ENCODE measurements at places on chromosomes 11 and 22. TPM values are rescaled to one million over a fixed set of nuclear protein-coding genes. Genes with fewer than 3 reads are reported as not detected.
A peak's percentile ranks its signal among the peaks of the same experiment; 100 is the strongest.

GRCh38 chr11:88418508-88418907, 81.0 kb upstream of the CTSC start:
- H3K36me3 ChIP-seq: no peaks in the 10 kb centered on the region
- no peak for DNase-seq
- no peak overlapping the region for H3K27ac ChIP-seq
- H3K27me3 ChIP-seq: no peaks in the 10 kb centered on the region
- H3K4me1 ChIP-seq: no peaks in the 10 kb centered on the region

The LRRC75B gene
- 18.1 TPM for total RNA-seq

GRCh38 chr22:28541137-28541536, 138.5 kb downstream of the TTC28 start:
- H3K27ac ChIP-seq: no peak overlapping the region
- H3K4me1 ChIP-seq: no peaks in the 10 kb centered on the region
- peaks cover 10% of the 10 kb centered on the region for H3K36me3 ChIP-seq
- H3K4me3 ChIP-seq: no peak overlapping the region
- DNase-seq: no peak

The SEC14L6 gene
- 1.1 TPM for total RNA-seq

DNA sequence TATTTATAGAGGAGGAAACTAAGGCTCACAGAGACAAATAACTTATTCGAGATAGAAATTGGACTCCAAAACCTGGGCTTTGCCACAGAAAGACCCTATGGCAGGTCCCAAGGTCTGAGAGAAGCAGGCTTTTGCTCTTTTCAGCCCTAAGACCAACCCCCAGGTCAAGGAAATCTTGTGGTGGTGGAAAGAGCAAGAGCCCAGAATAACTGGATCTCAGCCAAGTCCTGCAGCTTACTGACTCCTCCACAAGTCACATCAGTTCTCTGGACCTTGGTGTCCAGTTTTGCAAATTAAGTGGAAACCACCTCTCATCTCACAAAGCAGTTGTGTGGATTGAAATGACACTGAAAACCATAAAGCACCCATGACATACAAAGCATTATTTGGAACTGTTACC, 122.2 kb downstream of the C11orf58 start:
- H3K36me3 ChIP-seq: peaks cover under 1% of the 10 kb centered on the region
- DNase-seq: no peak
- H3K27me3 ChIP-seq: no peaks in the 10 kb centered on the region

The SHANK2 gene
- 22.1 TPM for total RNA-seq

DNA sequence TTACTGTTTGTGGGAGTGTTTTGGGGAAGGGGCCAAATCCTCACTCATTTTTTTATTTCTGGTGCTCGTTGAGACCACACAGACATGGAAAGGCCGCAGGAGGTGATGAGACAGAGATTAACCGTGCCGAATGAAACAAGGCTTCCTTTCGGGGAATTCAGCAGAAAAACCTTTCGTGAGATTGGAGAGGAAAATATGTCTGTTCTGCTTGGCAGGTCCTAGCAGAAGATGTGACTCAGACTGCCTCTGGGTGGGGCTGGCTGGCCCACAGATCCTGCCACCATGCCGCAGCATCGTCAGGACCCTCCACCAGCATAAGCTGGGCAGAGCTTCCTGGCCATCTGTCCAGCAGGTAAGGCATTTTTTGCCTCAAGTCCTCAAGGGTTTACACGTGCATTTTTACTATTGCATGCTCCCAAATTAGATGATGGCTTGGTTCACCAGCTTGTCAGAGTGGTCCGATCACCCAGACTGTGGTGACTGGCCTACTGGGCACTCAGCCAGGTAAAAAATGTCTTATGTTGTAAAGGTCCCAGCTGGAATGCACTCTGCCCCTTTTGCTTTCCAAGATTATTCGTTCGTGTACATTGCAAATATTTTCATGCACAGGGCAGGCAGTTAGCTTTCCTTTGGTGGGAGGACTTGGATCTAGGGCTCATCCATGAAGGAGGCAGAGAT, 1.5 kb downstream of the DDB2 start:
- no peak overlapping the region for H3K27ac ChIP-seq
- no peaks in the 10 kb centered on the region for H3K27me3 ChIP-seq
- no peaks in the 10 kb centered on the region for H3K36me3 ChIP-seq
- H3K4me1 ChIP-seq: no peaks in the 10 kb centered on the region

- no peaks in the 10 kb centered on the region for H3K27me3 ChIP-seq
- H3K27ac ChIP-seq: no peak overlapping the region
- H3K4me3 ChIP-seq: no peak overlapping the region
- H3K36me3 ChIP-seq: peaks cover 1% of the 10 kb centered on the region
Measured at GRCh38 chr11:38791346-38791961, 2193.4 kb upstream of the RAG2 start.

GRCh38 chr11:1197431-1197885, 25.4 kb upstream of the MUC5B start:
- H3K27me3 ChIP-seq: no peaks in the 10 kb centered on the region
- no peak overlapping the region for H3K27ac ChIP-seq
- DNase-seq: no peak
- H3K36me3 ChIP-seq: no peaks in the 10 kb centered on the region
- no peak overlapping the region for H3K4me3 ChIP-seq
- H3K4me1 ChIP-seq: no peaks in the 10 kb centered on the region

DNA sequence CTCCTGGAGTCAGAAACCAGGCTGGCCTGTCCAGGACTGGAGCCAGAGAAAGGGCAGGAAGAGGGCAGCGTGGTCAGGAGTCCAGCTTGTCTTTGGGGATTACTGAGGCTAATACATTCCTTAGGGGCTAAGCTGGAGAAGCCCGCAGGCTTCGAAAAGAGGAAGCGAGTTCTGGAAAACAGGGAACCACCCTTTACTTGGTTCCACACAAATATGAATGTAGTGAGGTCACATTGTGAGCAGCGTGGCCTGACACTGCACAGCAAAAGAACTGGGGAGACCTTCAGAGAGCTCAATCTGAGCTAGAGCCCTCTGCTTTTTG, 132.3 kb downstream of the CEP164 start:
- no peak for DNase-seq
- H3K4me3 ChIP-seq: no peak overlapping the region
- no peak overlapping the region for H3K27ac ChIP-seq
- H3K27me3 ChIP-seq: no peaks in the 10 kb centered on the region
- H3K4me1 ChIP-seq: no peaks in the 10 kb centered on the region

DNA sequence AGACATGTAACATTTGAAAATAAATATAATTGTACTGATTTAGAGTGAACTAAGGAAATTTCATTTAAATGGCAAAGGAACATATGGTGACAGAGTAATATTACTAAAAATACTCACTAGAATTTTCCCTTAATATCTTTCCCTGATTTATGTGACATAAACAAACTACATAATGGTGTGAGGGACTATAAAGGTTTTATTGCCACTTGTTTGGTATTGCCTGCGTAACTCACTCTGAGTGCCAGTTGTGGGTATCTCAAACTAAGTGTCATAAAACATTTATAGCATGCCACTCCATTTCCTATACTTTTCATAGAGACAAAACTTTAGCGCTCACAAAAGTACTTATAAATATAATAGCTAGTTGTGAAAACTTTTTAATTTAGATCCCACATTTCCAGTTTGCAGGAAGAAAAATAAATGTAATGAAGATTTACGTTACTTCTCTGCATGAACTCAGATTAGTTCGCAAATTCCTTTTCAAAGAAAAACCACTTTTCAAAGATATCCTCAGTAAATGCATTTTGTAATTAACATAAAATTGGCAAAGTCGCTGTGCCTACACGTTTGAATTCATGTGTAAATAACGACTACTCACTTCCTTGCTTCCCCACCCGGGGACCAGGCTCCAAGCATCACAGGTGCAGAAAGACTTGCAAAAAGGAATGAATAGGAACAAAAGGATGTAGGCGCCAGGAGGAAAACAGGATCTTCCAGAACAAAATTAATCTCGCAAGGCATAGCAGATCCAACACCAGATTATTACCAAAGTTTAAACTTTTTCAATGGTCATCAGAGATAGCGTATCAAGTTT, 1.6 kb upstream of the QSER1 start:
- no peaks in the 10 kb centered on the region for H3K4me1 ChIP-seq
- H3K27me3 ChIP-seq: no peaks in the 10 kb centered on the region
- peak; percentile 79 for DNase-seq
- peaks cover 38% of the 10 kb centered on the region for H3K36me3 ChIP-seq

The ZNF214 gene
- total RNA-seq: 5.0 TPM

DNA sequence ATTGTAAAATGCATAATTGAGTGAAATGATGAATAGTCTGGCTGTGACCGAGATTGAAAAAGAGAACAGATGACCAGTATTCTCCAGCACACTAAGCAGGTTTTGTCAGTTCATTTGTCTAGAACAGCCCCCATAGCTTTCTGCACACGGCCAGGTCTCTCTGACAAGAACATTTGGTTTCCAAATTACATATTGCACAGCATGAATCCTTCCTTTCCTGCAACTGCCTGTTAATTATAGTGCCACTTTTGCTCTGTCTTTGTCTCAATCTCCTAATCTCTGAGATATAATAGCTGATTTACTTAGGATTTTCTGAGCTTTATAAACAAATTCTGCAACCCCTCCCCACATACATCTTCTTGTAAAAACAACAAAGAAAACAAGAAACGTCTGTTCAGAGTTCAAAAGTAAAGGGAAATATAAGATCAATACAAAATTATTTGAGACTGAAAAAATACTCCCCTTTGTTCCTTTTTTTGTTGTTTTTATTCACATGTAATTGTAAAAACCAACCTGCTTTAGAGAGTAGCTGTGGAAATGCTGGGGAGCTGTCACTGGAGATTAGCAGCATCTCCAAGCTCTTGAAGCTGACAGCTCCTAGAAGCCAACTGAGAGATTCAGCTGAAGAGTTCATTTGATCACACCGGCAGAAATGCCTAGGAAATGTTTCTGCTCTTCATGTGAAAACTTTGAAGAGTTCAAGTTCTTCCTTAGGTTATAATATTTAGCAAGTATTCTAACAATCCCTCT, 998.1 kb downstream of the DLG2 start:
- no peak overlapping the region for H3K4me3 ChIP-seq
- DNase-seq: no peak
- no peaks in the 10 kb centered on the region for H3K27me3 ChIP-seq
- H3K27ac ChIP-seq: no peak overlapping the region
- no peaks in the 10 kb centered on the region for H3K36me3 ChIP-seq
- H3K4me1 ChIP-seq: no peaks in the 10 kb centered on the region

DNA sequence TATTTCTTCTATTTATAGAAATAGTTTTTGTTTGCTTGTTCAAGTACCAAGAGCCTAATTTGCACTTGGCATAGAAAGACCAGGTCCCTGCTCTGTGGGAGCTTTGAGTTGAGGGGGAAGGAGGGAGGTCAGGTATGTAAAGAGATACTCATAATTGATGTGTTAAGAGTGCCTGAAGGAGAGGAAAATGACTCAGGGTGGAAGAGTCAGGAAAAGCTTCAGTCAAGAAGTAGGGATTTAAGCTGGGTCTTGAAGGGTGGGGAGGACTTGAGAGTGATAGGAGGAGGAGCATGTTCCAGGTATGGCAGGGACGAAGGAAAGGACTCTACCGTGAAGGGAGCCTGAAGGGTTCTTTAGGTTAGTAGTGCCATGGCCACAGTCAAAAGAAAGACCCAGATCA, 9.0 kb downstream of the RBX1 start:
- no peaks in the 10 kb centered on the region for H3K4me1 ChIP-seq
- DNase-seq: no peak
- H3K27ac ChIP-seq: no peak overlapping the region
- H3K27me3 ChIP-seq: no peaks in the 10 kb centered on the region
- no peak overlapping the region for H3K4me3 ChIP-seq

DNA sequence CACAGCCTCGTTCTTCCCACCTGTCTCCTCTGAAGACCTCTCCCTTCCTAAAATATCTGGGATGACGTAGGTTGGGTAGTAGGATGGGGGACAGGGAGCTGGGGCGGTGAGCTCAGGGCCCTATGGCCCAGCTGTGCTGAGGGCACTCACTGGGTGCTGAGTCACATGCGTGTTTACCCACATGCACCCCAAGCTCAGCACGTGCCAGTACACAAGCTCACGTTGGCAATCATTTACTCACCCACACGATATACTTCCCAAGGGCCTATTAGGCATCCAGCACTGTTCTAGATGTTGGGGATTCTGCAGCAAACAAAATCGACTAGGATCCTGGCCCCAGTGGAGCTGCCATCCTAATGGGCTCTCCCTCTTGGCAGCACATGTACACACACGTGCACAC, 28.7 kb downstream of the ARAP1 start:
- H3K4me3 ChIP-seq: no peak overlapping the region
- no peak overlapping the region for H3K27ac ChIP-seq
- no peak for DNase-seq
- no peaks in the 10 kb centered on the region for H3K4me1 ChIP-seq
- peaks cover 14% of the 10 kb centered on the region for H3K36me3 ChIP-seq
- no peaks in the 10 kb centered on the region for H3K27me3 ChIP-seq

The ARAP1 gene
- total RNA-seq: 59.4 TPM

The OR5J2 gene
- total RNA-seq: not detected

DNA sequence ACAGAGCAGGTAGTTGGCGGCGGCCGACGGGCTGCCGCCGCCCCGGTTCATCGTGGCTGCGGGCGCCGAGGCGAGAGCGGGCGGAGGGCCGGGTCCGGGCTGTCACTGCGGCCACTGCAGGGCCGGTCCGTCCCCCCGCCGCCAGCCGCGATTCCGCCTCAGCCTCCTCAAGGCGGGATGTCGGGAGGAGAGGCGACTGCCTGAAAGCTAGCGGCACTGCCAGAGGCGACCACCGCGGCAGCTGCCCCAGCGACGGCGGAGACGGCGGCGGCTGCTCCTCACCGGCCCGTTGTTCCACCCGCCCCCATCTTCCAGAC, 234 bp downstream of the SESN3 start:
- H3K27me3 ChIP-seq: no peaks in the 10 kb centered on the region
- H3K4me1 ChIP-seq: 0 out of 2 replicates have a peak, but pooled peaks cover 2% of the 10 kb centered on the region
- no peak overlapping the region for H3K27ac ChIP-seq
- no peak for DNase-seq

The ZNF280B gene
- total RNA-seq: 8.2 TPM

GRCh38 chr11:17208257-17208999, 642 bp upstream of the PIK3C2A start:
- peaks cover 16% of the 10 kb centered on the region for H3K36me3 ChIP-seq
- H3K27ac ChIP-seq: peak overlapping the region; percentile 93
- peak overlapping the region; percentile 98 for H3K4me3 ChIP-seq
- no peaks in the 10 kb centered on the region for H3K27me3 ChIP-seq

The SLC22A6 gene
- total RNA-seq: not detected

The CASP12 gene
- total RNA-seq: not detected

GRCh38 chr22:42533638-42533977, 14.0 kb upstream of the RRP7A start:
- H3K27me3 ChIP-seq: no peaks in the 10 kb centered on the region
- H3K36me3 ChIP-seq: no peaks in the 10 kb centered on the region
- no peaks in the 10 kb centered on the region for H3K4me1 ChIP-seq
- no peak overlapping the region for H3K27ac ChIP-seq
- DNase-seq: no peak

DNA sequence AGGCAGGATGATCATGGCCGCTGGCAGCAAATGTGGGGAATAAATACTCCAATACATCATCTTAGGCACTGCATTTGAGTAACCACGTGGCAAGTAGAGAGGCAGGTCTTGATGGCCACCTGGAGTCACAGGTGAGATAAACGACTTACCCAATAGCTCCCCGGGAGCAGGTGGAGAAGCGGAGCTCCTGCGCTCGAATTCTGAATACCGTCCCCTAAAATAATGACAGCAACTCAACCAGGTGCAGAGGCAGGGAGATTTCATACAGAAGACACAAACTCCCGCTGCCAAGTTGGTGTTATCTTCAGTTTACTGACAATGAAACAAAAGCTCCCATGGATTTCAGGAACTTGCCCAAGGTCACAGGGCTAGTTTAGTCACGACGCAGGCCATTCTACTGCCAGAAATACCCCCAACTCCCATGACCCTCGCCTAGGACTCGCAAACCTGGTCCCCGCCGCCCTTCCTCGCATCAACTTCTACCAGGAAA, 437 bp downstream of the SLC43A3 start:
- H3K27ac ChIP-seq: no peak overlapping the region
- H3K4me1 ChIP-seq: peaks cover 2% of the 10 kb centered on the region
- peak; percentile 34 for DNase-seq
- peaks cover 19% of the 10 kb centered on the region for H3K36me3 ChIP-seq
- H3K27me3 ChIP-seq: peaks cover 3% of the 10 kb centered on the region
- H3K4me3 ChIP-seq: peak overlapping the region; percentile 68

The CCDC88B gene
- total RNA-seq: 11.2 TPM

Measured in H9 (cell line).